GM12891 (cell line): ENCODE measurements at places on chromosomes 5 and 9.

DNA sequence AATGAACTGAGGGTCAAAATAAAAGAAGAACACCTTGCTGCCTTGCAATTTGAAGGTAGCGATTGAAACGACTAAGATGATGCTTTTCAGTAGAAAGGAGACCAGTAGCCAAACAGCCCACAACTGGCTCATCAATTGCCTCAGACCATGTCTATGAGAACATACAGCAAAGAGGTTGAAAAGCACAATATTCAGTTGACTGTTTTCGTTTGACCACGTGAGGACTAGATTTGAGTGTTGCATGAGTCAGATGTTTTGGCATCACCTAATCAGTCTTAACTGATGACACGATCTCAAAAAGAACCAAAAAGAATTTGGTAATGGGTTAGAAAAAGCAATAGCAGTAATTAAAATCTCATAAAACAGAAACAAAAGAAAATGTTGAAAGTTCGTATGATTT is 82.7 kb upstream of the IL7R start:
- no peak for DNase-seq

DNA sequence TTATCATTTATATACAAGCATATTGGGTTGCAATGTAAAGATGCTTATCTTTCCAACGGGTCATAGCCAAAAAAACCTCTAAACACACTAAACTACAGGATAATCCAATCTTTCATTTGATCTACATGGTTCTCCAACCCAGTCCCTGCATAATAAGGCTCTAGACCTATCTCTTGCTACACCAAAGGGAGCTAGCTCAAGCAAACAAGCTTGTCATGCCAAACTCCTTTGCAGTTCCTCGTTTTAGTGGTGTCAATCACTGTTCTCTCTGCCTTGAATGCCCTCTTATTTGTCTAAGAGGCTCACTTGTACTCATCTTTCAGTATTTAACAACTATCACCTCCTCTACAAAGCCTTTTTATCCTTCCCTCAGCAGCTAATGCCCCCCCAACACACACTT is 5.6 kb downstream of the HOMER1 start:
- DNase-seq: no peak

- no peak for DNase-seq
Measured at GRCh38 chr5:8894031-8894430, 651.8 kb downstream of the SEMA5A start.

DNA sequence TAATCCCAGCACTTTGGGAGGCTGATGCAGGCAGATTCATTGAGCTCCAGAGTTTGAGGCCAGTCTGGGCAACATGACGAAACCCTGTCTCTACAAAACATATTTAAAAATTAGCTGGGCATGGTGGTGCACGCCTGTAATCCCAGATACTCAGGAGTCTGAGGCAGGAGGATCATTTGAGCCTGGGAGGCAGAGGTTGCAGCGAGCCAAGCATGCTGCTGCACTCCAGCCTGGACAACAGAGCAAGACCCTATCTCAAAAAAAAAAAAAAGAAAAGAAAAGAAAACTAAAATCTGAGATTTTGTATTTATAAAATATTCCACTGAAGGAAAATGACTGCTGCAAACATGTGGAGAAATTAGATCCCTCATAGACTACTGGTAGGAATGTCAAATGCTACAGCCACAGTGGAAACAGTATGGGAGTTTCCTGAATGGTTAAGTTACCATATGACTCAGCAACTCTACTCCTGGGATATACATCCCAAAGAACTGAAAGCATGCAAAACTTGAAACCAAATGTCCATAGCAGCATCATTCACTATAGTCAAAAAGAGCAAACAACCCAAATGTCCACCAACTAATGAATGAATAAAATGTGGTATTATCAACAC is 106.1 kb downstream of the UBAP2 start:
- no peak for DNase-seq

DNA sequence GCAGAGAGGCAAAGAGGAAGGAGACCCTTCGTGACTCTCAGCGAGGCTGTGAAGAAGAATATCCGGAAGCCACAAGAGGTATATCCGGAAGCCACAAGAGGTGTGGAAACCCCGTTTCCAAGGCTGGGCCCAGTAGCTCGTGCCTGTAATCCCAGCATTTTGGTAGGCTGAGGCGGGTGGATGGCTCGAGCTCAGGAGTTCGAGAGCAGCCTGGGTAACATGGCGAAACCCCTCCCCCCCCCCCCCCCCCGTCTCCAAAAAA is 612 bp upstream of the BBLN start:
- DNase-seq: no peak

DNA sequence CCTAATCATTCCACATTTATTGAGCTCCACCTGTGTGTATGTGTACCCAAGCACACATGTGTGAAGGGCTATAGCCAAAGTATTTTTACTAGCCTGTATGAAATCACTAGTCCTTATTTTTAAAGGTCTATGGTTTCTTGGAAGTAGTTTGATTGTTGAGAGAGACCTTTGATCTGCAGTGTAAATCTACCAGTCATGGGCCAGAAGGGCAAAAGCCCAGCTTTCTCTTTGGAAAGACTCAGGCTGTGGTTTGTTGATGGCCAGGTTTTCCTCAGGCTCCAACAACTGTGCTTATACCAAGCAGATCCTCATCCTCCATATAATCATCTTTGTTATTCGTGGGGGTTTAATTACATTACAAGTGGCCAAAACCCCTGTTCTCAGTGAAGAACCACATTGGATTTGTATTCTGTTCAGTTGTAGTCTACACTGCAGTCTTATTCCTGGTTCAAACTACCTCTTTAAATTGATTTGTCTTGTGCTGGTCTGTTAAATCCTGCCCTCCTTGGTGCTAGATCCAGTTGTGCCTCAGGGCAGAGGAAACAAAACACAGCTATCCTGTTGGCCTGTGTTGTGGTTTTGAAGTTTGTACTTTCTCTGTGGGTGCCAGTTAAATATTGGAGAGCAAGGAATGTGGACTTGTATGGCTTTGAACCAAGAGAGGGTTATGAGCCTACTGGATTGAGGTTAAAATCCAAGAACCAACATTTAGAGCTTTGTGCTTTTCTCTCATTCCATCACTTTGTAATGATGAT is 13.3 kb downstream of the CDC26 start:
- DNase-seq: no peak

GRCh38 chr9:116812231-116813030 is 125.3 kb downstream of the TRIM32 start:
- no peak for DNase-seq

GRCh38 chr9:89662718-89663613 is 58.2 kb downstream of the GADD45G start:
- no peak for DNase-seq

GRCh38 chr9:110389148-110389750 is 51.6 kb upstream of the TXNDC8 start:
- DNase-seq: no peak

DNA sequence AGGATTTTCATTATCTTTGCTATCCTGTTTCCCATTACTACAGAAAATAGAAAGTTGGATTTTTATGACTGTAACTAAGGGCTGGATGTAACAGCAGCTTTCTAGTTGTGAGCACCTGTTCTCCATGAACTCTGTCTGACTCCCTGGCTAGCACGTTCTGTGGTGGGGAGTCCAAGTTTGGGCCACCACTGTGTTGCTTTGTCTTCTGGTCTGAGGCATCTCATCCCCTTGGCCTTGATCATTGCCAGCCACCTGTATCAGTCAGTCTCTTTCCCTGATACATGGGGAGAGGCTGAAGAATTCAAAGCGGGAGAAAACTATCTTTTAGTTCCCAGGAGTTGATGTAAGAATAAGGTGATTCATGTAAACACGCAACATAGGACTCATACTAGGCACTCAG is 33.4 kb downstream of the WDR70 start:
- no peak for DNase-seq

DNA sequence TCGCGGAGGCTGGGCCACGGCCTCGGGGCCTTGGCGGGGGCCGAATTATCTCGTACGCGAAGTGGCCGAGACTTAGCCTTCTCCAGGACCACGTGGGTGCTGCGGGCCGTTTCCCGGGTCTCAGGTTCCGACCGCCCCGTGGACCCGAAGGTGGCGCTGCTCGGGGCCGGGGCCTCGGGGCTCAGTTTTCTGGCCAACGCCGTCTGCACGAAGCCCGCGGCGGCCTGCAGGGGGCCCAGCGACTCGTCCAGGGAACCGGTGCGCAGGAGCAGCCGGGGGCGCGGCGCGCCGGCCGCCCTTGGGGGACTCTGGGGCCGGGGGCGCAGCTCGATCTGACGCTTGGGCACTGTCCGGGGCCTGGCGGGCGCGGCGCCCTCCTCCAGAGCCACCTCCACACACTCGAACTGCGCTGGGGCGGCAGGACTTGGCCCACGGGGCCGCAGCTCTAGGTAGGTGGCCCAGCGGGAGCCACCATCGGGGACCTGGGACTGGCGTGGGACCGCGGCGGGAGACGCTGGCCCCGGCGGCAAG is 716 bp downstream of the PROB1 start:
- DNase-seq: no peak

GRCh38 chr5:172724242-172725183 is 46.5 kb downstream of the DUSP1 start:
- no peak for DNase-seq

DNA sequence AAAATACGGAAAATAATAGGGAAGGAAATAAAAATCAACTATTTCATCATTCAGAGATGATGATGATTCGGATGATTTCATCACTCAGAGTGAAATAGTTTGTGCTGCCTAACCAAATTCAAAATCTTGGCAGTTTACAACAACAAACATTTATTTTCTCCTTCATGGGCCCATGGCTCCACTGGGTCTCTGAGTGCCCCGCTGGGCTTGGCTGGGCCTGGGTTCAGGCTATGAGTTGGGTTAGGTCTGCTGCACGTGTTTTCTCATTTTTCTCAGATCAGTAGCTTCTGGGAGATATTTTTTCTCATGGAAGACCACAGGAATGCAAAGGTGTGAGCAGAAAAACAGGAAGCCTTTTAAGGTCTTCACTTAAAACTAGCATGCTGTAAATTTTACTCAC is 24.0 kb upstream of the F2RL1 start:
- DNase-seq: no peak

- DNase-seq: no peak
Measured at GRCh38 chr5:142314109-142314508, 10.7 kb downstream of the SPRY4 start.

GRCh38 chr9:132156262-132156661 is 5.6 kb upstream of the NTNG2 start:
- no peak for DNase-seq

GRCh38 chr5:137837491-137838394 is 29.9 kb upstream of the MYOT start:
- DNase-seq: no peak

DNA sequence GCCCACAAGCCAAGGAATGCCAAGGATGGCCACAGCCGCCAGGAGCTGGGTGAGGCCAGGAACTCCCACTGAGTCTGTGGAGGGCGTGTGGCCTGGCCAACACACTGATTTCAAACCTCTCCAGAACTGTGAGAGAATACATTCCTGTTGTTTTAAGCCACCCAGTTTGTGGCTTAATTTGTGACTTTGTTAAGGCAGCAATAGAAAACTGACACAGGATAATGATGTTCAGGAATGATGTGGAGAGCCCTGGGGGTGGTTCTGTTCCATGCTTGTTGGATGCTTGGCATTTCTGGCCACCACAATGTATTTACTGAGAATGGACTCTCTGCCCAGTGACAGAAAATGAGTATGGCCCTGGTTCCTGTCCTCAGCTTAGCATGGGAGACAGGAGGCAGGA is 82.8 kb downstream of the DAP start:
- DNase-seq: no peak

GRCh38 chr5:126610616-126611015 is 9.9 kb downstream of the PHAX start:
- DNase-seq: no peak

- DNase-seq: no peak
Measured at GRCh38 chr5:169914766-169915165, 65.5 kb downstream of the INSYN2B start.

GRCh38 chr9:120735415-120736126 is 21.3 kb upstream of the MEGF9 start:
- no peak for DNase-seq

DNA sequence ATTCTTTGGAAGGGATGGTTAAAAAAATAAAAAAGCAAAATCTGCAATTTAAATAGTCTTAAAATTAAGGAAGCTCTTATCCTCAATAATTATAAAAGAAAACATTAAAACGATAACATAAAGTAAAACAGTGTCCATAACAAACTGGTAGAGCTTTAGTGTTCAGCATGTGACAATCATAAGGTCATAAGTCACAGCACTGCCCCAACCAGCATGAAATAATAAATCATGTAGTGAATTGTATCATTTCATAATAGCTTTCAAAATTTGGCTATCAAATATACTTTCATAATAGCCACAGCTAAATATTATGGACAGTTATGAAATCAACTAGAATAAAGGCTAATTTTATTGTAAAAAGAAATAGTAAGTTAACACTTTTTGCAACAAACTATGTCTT is 10.0 kb downstream of the NR3C1 start:
- DNase-seq: no peak

GRCh38 chr5:140595538-140596300 is 31.1 kb downstream of the SLC35A4 start:
- no peak for DNase-seq

- no peak for DNase-seq
Measured at GRCh38 chr9:76213751-76214150, 180.5 kb downstream of the RFK start.

DNA sequence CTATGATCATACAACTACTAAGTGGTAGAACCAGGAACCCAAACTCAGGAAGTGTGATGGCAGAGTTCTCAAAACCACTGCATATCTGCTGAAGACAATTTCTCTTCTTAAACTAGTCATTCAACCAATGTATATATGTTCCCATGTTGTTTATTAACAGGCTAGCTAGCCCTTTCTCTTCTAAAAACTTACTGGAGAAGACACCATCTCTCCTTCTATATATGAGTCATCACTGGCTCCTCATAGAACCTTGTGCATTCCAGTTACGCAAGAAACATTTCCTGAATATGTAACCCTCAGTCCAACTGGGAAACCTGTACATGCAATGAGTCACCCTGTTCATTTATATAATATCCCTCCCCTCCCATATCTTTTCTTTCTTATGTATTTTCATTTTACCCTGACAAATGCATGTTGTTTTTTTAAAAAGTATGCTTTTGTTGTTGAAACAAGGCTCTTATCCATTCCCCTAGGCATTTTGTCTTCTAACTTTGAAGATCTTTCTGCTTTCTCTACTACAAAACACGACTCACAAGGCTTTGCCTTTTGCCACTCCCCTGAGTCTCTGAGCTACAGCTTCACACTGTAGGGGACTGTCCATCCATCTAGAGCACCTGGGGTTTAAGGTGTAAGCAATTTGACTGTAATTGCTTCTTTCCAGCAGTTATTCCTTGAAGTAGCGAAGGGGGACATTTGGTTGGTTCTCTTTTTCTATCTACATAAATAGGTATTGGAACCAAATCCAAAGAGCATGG is 119.5 kb downstream of the ANXA1 start:
- no peak for DNase-seq

DNA sequence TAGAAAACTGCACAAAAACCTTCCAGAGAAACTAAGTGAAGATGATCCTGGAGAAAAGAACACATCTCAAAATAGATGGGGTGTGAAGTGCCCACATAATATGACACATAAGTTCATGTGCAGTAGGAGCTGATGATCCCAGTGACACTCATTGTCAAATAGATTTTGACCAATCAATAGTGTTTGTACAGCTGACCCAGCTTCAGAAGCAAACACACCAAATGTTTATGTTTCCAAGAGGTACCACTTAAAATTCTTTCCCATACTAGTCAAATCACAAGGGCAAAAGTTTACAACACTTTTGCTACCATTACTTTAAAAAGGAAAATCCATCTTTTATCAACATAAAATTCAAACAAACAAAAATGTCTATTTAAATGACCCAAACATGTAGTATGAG is 175.0 kb downstream of the MLLT3 start:
- DNase-seq: no peak
